ENCODE measurements at places on chromosomes 2 and 18.

DNA sequence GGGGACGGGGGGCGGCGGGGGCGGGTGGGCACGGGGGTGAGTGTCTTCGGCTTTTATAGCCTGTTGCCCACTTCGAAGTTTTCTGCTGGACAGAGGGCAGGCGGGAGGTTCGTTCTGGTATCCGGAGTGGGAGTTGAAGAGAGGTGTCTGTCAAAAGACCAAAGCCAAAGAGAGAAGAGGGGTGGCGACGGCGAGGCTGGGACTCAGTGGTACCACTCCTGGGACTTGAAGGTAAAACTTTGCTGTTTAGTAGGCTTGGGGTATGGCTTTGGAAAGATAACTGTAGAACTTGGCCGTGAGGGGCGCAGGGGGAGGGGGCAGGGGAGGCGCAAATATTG, 215.8 kb upstream of the DTNA start:
- no peak for DNase-seq

DNA sequence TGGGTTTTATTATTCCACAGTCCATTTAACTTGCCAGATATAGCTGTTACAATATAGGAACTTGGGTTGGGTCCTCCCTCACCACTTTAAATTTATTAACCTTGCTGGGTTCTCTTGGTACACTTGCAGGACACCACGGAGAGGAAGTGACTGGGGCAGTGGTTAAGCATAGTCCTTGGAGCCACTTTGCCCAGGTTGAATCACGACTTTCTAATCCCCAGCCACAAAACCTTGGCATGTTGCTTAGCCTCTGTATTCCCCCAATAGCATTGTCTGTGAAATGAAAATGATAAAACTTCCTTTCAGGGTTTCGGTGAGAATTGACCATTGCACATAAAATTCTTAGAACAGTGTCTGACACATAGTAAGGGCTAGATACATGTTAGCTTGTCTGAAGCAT, 221.2 kb downstream of the IRS1 start:
- DNase-seq = no peak

DNA sequence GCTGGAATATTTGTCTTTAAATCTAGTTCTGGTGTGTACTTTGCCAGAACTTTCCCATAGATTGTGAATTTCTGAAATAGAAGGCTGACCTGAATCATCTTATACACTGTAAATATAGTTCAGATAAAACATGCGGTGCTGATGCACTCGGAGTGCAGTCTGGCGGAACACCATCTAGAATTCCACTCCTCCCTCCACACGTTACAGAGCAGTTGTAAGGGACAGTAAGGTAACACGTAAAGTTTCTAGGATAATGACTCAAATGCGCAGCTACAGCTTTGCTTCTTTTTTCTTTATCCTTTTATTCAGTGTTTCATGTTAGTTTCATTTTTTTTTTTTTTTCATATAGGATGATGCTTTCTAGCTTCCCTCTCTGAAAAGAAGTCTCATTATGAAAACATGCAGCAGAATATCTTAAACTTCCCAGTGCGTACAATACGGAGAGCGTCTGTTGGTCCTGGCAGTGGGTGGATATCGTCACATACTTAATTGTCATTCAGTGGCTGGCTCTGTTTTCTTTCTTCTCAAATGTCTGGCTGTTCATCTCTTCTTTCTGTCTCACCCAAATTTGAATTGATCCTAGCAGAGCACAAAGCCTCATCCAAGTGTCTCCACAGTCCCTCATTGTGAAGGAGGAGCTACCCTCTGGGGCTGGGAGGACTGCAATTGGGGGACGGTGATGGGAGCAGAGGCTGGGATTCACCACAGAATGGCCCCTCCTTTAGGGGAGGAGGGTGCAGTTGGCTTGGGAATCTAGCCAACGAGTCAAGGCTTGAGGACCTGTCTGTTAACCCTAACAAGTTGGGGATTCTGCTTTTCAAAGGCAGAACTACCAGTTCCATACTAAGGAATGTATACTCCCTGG, 138.8 kb downstream of the MYT1L start:
- no peak for DNase-seq

GRCh38 chr2:233003658-233004555, 9.1 kb downstream of the NGEF start:
- DNase-seq = no peak

- no peak for DNase-seq
Observed at GRCh38 chr2:119523383-119523951, 816 bp downstream of the SCTR start.

- DNase-seq = no peak
Observed at GRCh38 chr18:79305911-79306310, 89.8 kb upstream of the NFATC1 start.

DNA sequence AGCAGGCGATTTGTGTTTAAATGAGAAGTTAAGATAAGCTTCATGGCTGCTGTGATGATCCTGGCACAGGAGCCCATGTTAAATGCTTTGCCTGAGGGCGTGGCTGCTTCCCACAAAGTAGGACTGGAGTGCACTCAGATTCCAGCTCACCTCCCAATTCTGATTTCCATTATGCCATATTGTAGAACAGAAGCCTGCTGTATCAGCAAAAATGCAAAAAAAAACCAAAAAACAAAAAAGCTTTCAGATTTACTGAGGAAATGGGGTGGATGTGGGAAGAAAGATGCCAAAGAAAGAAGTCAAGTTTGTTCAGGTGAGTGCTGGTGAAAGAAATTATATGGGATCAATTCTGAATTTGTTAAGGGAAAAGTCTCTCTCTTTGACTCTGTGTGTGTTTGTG, 610.4 kb upstream of the NETO1 start:
- DNase-seq = no peak

- no peak for DNase-seq
Observed at GRCh38 chr2:169803480-169803879, 4.8 kb downstream of the SSB start.

DNA sequence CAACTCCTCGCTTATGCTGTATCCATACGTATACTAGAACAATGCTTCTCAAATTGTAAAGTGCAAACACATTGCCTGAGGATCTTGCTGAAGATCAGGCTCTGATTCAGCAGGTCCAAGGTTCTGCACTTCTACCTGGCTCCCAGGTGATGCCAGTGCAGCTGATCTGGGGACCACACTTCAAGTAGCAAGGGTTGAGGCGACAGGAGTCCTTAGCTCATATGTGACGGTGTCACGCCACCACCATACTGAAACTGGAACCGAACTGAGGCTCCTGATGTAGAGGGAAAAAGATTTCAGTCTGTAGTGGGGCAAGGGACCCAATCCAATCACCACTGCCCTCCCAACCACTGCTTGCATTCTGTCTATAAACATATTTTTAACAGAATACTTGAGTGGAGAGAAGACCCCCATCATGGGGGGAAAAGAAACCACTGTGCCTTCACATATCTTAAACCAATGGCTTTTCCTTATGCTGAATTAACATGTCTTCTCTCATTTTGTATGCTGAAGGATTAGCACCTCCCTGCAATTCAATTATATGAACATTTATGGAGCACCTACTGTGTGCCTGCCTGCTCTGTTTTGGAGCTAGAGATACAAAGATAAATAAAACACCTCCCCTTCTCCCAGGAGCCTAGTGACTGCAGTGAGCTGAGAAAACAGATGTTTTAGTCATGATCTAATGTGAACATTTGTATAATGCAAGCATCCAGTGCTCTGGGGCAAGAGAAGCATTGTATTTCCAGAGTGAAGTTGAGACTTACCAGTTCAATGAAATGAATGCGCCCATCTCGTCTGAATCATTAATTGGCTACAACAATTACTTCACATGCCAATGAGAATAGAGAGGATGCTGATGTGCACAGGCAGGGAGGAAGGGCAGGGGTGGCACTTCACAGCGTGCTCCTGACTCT, 6.6 kb upstream of the ASAP2 start:
- no peak for DNase-seq

DNA sequence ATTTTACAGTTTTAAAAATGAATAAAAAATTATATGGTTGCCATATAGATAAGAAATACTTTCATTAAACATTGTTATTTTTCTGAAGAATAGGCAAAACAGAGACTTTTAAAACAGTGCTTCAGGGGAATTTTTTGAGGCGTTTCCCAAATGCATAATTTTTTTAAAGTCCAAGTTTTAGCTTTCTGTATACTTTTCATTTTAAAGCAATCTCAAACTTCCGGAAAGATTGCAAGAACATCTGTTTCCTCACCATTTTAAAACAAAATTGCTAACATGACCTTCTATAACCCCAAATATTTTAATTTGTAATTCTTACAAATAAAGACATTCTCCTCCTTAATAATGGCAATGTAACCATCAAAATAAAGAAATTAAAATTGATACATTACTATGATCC, 15.1 kb upstream of the MBD2 start:
- DNase-seq = no peak

GRCh38 chr18:75475228-75475627, 47.7 kb upstream of the SMIM21 start:
- DNase-seq = no peak

GRCh38 chr2:159140070-159140769, 146.3 kb downstream of the WDSUB1 start:
- no peak for DNase-seq

GRCh38 chr18:54802178-54802577, 26.1 kb upstream of the RAB27B start:
- DNase-seq = no peak
